ENCODE measurements at places on chromosomes 3 and 15. TPM values are rescaled to one million over a fixed set of nuclear protein-coding genes. Genes with fewer than 3 reads are reported as not detected.

DNA sequence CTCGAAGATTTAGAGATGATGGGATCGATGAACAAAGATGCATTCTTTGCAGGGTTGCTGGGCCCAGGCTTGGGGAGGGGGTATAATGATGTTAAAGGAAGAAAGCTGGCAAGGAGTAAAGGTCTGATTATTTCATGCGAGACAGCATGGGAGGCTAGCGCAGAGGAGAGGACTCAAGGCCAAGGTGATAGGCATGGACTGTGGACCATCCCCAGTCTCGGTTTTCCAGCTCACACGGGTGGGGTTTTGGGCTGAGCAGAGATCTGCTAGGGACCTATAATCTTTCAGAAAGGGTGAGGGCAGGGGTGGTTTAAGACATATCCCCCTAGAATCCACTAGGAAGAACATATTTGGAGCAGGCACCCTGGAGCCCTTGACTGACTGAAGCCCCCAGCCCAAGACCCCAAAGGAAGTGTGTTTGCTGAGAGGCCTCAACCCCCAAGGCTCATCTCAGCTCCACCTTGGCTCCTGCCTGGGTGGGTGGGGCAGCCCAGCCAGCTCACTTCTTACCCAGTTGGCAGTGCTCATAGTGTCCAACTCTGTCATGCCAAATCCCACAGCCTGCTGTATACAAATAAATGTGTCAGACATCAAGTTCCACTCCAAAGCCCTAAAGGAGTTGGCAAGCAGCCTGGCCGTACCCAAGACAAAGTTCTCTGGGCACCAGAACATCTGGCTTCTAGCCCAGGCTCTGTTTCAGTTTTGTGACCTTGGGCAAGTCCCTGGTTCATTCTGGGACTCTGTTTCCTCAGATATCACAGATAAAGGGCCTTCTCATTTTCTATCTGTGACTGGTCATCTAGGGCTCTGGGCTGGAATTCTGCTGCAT, 17.9 kb downstream of the ACSBG1 start:
- DNase-seq, result no peak

DNA sequence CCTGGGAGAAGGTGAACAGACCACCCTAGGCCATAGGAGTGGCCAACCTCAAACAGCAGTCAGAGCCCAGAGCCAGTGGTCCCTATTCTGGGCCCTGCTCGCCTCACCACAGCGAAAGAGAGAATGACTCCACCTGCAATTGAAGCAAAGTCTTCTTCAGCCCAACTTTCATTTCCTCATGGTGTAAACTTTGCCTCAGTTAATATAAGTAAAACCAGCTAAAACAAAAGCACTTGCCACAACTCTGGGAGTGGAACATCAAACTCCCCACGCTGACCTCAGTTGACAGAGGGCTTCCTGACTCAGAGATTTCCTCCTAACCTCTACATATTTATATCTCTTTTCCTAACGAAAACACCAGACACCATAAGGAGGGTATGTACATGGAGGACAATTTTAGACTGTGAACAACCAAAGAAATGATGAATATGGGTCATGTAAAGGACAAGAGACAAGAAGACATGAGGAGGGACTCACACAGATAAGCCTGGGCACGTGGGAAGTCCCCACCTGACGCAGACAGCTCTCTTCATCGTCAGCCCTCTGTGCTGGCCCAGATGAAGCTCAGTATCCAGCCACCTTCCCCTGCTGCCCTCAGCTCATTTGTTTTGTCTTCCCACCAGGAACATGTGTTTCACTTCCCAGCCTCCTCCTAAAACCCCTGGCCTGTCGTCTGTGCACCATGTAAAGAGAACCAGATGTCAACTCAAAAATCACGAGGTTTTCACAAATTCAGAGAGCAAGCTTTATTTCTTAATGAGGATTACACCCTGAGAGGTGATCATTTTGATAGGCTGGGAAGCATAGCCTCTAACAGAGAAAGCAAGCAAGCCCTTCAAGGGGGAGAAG, 140.9 kb downstream of the KCNMB2 start:
- no peak for DNase-seq

- no peak for DNase-seq
These were observed 40.7 kb upstream of the RSL24D1 start for GRCh38 chr15:55237219-55238130.

- DNase-seq, result no peak
These were observed 2.9 kb upstream of the C15orf39 start for GRCh38 chr15:75198560-75199356.

GRCh38 chr3:187210545-187211327, 13.4 kb downstream of the RTP1 start:
- no peak for DNase-seq

- DNase-seq, result no peak
These were observed 161.4 kb upstream of the ST8SIA2 start for GRCh38 chr15:92232317-92232716.

DNA sequence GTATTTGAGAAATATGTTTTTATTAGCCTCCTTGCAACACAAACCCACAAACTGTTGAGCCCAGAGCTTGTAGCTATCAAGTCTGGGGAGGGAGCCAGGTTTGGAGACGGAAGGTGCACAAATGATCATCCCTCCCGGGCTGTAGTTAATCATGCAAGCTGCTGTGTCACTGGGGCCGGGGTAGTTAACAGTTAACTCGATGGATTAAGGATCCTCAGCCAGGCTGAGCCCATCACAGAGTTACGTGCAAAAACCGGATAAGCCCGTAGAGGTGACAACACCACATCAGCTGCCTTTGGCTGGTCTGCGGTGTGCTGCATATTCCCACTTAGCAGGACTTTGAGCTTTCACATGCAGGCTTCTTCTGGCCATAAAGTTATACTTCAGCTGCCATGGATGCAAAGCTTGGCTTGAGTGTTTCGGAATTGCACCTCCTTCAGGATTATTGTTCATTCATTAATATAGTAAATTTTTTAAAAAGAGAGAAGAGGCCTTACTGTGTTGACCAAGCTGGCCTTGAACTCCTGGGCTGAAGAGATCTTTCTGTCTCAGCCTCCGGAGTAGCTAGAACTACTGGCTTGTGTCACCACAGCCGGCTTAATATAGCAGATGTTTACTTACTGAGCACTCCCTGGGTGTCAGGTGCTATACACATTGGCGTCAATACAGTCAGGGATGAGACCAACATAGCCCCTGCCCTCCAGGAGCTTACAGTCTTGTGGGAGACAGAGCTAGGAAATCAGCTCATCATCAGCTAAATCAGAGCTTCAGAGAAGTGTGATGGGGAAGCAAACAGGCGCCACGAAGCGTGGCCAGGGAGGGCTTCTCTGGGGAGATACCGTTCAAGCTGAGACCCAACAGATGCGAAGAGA, 226.8 kb upstream of the BHLHE40 start:
- no peak for DNase-seq

DNA sequence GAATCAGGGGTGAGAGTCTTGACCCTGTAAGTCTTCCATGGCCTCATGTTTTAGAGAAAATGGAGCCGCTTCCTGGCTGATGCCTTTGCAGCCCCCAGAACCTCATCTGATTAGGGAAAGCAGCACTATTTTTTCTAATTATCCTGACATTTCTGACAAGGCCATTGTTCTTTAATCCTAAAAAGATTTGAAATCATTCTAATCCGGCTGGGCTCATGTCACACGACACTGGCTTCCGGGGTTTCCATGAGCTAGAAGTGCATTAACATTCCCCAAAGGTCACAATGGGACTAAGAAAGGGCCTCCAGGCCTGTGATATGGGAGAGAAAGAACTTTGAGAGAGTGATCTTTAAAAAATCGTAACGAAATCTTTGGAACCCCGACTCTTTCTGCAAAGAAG, 33.1 kb downstream of the RBP2 start:
- DNase-seq, result no peak

GRCh38 chr3:33921608-33922007, 123.2 kb downstream of the PDCD6IP start:
- DNase-seq, result no peak

GRCh38 chr15:68312701-68313204, 35.2 kb downstream of the FEM1B start:
- peak; percentile 63 for DNase-seq

- no peak for DNase-seq
These were observed 9.4 kb downstream of the CLSTN2 start for GRCh38 chr3:139944256-139944910.

DNA sequence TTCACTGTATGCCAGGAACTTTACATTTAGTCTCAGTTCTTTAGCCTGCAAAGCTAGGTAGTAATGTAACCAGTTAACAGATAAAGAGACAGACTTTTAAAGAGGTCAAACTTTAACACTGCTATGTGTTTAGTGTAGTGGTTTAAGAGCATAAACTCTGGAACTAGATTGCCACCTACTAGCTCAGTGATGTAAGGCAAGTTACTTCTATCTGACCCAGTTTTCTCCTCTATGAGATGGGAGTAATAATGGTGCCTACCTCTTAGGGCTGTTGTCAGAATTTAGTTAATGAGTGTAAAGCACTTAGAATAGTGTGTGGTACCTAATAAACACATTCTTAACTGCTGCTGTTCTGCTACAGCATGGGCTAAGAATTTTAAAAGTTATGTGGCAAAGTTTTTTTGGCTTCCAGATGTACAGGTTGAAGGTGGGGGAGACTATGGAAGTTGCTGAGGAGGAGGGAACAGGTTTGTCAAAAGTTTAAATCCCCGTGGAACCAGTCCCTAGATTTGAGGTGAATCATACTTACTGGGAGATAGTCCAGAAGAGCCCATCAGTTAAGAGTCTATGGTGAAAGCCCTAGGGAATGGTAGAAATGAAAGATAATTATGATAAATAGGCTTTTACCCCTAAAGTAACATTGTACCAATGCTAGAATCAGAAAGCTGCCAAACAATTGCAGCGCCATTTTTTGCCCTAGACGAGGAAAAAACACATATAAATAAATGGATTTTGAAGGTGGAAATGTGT, 13.9 kb downstream of the TSC22D2 start:
- no peak for DNase-seq

DNA sequence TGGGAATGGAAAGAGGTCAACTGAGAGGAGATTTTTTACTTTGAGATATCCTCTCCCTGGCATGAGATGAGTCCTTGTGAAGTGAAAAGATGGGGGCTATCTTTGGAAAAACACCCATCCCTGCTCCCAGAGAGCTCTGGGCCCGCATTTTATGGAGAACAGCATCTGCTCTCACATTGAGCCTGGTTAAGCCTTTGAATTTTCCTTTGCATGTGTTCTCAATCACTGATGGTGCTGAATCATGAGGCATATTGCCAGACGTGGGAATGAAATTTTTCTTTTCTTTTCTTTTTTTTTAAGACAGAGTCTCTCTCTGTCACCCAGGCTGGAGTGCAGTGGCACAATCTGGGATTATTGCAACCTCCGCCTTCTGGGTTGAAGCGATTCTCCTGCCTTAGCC, 24.4 kb downstream of the TMEM45A start:
- no peak for DNase-seq

- no peak for DNase-seq
These were observed 68.9 kb upstream of the GOLGA6B start for GRCh38 chr15:72585476-72586058.

DNA sequence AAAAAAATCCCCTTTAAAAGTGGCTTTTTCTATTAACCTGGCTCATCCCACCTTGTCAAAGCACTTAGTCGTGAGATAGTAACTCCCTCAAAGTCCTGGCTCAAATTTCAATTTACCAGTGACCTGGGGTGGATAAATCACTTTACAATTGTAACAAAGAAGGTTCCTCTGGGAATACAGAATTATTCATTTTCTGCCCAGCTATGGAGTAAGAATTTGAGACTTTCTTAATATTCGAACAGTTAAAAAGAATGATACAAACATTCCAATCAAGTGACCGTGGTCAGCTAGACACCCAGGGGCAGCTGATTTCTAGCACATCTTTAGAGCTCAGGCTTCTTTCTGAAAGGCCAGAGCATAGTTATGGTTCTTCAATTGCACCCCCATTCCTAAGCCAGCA, 291.0 kb upstream of the TGFBR2 start:
- no peak for DNase-seq

DNA sequence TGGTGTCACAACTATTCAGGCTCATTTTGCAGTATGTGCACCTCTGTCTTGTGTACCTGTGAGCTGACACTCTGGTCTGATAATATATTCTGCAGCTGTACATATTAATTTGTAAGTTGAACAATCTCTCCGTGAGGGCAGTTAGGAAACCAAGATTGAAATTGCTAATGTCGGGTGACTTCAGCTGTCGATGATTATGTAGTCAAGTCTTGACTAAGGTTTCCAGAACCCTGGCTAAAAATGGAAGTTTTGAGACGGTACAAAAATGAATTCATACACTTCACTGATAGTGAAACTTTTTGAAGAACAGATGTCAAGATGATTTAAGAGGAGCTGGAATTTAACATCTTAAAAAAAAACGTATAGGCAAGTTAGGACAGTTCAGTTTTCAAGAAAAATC, 196.8 kb upstream of the ICE2 start:
- no peak for DNase-seq

- no peak for DNase-seq
These were observed 12.4 kb downstream of the ATR start for GRCh38 chr3:142566096-142566495.

DNA sequence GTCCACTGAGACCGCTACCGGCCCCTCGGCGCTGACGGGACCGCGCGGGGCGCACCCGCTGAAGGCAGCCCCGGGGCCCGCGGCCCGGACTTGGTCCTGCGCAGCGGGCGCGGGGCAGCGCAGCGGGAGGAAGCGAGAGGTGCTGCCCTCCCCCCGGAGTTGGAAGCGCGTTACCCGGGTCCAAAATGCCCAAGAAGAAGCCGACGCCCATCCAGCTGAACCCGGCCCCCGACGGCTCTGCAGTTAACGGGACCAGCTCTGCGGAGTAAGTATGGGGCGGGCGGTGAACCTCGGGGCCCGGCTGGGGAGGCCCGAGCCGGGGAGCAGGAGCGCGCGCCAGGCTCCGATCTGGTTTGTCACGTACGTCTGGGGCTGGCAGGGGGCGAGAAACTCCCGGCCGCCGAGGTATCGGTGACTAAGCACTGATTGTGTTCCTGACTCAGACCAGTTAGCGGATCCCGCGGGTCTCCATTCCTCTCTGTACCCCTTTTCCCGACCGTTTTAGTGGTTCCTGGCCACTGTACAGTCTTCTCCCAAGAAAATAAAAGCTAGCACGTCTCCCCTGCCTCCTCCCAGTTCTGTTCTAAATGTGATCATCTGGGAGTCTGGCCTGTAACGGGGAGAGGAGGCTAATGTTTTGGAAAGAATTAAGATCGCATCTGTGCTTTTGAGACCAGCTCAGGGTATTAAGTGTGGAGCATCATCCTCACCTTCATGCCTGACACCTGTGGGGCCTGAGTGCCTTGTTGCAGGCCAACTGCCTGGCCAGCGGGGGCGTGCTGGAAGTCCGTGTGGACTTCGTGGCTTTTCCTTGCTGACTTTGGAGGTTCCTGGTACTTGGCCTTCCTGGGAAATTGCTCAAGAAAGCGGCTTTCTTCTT, 691 bp downstream of the MAP2K1 start:
- DNase-seq, result peak; percentile 82

The TSC22D2 gene
- total RNA-seq, result 29.2 TPM

The HYAL1 gene
- 78.8 TPM for total RNA-seq

The GABRR3 gene
- total RNA-seq, result not detected

The ALDH1L1 gene
- total RNA-seq, result 3.3 TPM

The ITIH1 gene
- total RNA-seq, result not detected

The MME gene
- 79.1 TPM for total RNA-seq

The COL6A6 gene
- total RNA-seq, result 34.8 TPM

The SATB1 gene
- total RNA-seq, result 28.4 TPM

Measured in upper lobe of right lung (tissue), 1 donor.